ENCODE measurements at places on chromosomes 1 and 21.

DNA sequence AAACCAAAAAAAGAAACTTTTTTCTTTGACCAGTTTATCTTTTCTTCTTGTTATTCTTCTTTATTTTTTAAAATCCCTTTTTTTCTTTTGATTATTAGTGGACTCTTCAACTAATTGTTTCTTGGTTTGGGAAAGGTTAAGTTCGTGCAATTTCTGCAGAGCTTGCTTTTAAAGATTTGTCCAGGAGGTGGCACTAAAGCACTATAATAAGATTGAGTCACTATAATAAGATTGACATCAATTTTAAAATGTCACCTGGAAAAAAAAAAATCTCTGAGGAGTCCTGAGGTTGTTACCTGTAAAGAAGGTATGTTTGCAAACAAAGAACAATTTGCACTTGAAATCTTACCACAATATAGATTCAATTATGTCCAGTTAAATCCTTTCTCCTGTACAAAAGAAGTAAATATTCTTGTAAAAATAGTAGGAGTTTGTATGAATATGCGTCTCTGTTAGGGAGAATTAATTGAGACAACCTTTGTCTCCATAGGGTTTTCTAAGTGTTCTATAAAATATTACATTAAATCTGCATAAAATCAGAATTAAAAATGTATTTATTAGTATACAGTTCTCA, 166.7 kb downstream of the ADGRL4 start:
- no peak for DNase-seq

- no peak for DNase-seq
Measured at GRCh38 chr1:111369645-111370044, 57.9 kb downstream of the OVGP1 start.

- DNase-seq = no peak
Measured at GRCh38 chr1:203555076-203555475, 61.1 kb downstream of the OPTC start.

DNA sequence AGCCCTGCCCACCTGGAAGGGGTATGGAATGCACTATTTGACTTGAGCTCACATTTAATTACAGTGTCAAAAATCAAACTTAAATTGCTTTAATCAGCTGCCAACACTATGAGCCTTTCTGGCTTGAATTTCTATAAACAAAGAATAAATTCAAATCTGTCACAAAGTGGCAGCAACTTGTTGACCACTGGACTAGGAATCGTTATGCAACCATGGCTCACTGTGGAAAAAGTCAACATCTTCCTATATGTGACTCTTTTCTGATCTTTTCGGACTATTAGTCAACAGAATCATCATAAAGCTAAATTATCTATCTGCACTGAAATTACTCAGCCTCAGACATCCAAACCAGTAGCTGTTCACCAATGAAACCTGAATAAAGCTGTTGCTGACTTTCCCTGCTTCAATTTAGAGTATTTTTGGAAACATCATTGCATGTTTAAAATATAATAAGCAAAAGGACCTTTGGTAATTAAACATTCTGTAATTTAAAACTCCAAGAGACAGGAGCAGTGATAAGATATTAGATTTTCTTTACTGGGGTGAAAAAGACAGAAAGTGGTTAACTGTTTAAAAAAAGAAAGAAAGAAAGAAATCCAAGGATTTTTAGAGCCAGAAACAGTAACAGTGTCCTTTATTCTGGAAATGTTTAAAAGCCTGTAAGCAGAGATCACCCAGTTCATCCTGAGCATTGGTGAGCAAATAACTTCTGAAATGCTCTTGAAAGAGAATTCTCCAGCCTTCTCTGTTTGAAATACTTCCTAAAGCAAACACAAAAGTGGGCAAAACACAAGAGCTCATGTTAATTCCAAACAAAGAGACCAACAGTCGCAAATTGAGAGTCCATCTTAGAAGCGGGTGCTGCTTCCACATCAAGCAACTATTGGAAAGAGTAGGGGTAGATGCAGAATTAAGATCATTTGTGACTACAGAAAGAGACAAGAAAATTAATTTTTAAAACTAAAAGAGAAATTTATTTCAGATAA, 26.2 kb upstream of the ERG start:
- DNase-seq = no peak

GRCh38 chr1:17909634-17910033, 154.5 kb downstream of the ACTL8 start:
- no peak for DNase-seq

DNA sequence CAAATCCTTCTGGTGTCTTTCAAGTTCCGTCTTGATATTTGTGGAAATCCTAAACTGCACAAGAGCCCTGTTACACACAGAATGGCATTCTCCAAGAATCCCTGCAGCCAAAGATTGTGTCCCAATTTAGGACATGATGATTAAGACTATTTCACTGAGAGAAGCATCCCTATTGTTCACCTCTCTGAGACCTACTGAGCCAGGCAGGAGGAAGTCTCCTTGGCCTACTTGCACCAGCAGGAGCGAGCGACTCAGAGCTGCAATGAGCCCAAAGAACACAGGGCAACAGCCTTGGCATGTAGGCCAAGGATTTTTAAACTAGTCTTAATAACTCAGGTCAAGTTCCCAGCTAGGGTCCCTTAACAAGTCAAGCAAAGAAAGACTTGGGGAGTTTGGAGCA, 79.4 kb upstream of the RUNX1 start:
- no peak for DNase-seq

DNA sequence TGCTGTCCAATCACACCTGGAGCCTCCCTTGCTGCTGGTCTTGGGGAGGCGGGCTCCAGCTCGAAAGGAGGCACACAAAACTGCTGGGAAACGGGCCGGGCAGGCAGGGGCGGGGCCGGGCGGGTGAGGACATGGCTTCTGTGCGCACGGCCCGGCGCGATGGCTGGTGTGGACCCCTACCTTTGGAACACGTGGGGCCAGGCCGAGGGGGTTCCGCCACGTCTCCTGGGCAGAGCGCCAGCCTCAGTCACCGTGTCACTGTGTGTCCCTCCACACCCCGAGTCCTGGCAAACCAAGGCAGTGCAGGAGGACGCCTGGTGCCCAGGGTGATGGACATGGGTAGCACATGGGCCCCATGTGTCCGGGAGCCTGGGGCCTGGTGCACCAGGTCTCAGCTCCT, 42.0 kb upstream of the ADARB1 start:
- DNase-seq = no peak

DNA sequence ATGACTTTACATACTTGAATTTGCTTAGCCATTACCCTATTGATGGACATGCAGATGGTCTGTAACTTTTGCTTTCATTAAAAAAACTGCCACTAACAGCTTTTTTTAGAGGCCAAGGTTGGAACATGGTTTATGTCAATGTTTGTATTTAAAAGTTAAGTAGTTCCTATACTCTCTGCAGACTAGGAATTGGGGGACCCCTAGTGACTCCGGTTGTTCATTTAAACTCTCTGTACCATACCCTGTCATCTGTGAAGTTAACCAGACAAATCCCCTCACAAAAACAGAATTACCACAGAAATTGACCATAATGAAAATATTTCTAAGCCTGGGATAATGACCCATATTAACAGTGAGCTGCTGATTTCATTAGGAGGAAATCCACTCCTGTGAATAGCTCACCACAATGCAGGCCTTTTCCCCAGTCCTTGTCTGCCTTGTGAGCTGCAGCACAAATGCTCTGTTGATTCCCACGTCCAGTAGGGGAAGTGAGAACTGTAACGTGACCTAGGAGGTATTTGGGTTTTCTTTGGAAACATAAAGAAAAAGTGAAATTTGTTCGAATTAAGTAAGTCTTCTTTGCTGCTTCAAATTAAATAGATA, 30.2 kb upstream of the CD101 start:
- no peak for DNase-seq

DNA sequence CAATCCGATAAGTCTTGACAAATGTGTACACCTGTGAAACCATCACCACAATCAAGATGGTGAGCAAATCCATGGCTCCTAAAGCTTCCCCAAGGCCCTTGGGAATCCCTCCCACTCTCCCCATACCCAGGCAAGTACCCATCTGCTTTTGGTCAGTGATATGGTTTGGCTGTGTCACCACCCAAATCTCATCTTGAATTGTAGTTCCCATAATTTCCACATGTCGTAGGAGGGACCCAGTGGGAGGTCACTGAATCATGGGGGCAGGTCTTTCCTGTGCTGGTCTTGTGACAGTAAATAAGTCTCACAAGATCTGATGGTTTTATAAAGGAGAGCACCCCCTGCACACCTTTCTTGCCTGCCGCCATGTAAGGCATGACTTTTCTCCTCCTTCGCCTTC, 14.6 kb upstream of the GUCA2B start:
- no peak for DNase-seq

DNA sequence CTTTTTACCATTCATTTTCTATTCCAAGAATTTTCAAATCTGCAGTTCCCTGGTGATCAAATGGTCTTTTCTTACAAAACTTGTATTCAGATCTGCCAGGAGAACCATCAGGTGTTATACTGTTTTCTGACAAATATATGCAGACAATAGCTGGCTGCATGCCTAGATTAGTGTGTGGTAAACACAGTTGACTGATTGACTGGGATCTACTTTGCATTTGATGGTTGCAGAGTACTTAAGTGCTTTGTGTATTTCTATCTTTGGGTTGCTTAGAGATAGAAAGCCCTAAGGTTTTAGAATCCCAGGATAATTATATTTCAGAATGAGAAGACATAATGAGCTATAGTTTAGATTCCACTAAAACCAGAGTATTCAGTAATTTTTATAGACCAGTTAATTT, 102.0 kb upstream of the CHODL start:
- DNase-seq = no peak

DNA sequence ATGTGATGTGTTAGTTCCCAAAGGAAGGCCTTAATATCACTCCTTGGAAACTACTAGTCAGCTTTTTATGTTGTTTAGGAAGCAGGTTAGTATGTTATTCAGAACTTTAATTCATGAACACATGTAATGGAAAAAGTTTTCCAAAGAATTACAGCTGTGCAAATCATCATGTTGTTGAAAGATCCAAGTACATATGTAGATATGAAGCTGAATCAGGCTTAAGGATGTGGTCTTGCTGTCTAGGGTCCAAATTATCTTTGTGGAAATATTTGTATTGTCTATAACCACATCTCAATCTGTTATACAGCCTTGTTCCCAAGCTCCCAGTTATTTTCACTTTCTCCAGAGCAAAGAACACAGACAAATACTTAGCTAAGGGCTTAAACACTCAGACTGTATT, 231.6 kb downstream of the TPR start:
- DNase-seq = no peak

GRCh38 chr21:44940116-44940631, 345 bp downstream of the SLX9 start:
- DNase-seq = no peak
